Stimulated activated CD8-positive, alpha-beta memory T cell treated with anti-CD3 and anti-CD28 coated beads, Interleukin-15, amount 100 ng/mL, for 1 hour (primary cell): ENCODE measurements at places on chromosomes 16 and 17.

DNA sequence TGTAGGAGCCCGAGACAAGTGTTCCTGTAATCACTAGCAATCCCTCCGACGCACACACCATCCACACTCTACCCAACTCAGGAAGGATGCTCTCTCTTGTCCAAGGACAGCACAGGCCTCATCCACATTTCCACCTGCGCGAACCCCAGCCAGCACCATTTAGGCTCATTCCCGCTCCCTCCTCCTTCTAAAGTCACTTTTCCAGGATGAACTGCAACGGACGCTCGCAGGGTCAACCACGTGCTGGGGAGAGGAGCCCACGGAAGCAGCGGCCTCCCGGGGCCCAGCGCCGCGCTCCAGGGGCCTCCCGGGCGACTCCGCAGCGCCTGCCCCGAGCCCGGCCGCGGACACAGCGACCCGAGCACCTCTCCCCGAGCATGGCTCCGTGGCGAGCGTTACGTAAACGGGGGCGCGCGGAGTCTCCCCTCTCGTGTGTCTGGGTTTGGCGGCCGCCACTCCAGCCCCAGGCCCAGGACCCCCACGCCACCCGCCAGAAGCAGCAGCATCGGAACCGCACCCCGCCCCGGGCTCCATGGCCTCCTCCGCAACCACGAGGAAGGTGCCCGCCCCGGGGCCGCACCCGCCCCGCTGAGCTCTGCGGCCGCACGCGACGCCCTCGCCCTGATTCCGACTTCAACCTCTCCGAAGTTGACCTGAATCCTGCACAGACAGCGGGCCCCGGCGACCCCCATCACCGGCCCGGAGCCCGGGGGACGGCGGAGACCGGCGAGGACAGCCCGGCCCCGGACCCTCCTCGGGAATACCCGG lies 668 bp downstream of the USP36 start:
- peak; percentile 14 for DNase-seq

DNA sequence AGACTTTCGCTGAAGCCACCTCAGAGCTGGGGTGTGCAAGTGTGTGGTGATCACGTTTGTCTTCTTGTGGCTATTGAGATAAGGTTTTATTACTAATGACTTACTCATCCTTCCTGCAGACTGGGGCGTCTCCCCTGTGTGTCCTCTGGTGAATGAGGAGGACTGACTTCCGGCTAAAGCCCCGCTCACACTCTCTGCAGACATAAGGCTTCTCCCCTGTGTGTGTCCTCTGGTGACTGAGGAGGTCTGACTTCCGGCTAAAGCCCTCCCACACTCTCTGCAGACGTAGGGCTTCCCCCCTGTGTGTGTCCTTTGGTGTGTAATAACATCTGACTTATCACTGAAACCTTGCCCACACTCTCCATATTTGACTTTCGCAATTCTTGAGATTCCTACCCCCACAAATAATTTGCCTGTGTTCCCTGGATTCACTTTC lies 19.4 kb downstream of the PRDM7 start:
- DNase-seq = no peak

- DNase-seq = no peak
Observed at GRCh38 chr16:2846511-2847310, 11.3 kb downstream of the PRSS22 start.

GRCh38 chr17:27389542-27390140 lies 66.6 kb upstream of the KSR1 start:
- no peak for DNase-seq

- DNase-seq = no peak
Observed at GRCh38 chr17:20275653-20276052, 191.7 kb downstream of the LGALS9B start.
